ENCODE measurements at places on chromosomes 5 and 9. TPM values are rescaled to one million over a fixed set of nuclear protein-coding genes. Genes with fewer than 3 reads are reported as not detected.

Gene TTC16
- not detected for total RNA-seq

Gene PCA3
- not detected for total RNA-seq

Gene PTGR1
- total RNA-seq, result 362 TPM

Gene MCIDAS
- total RNA-seq, result 1.7 TPM

Gene AQP3
- 21.4 TPM for total RNA-seq

Gene GRPEL2
- total RNA-seq, result 4.9 TPM

Gene GMCL2
- total RNA-seq, result not detected

Gene HNRNPAB
- total RNA-seq, result 421 TPM

Gene SMIM33
- not detected for total RNA-seq

Gene ANGPTL2
- not detected for total RNA-seq

Gene PCDHB14
- 0.13 TPM for total RNA-seq

Gene HCN1
- not detected for total RNA-seq

Gene AK3
- total RNA-seq, result 61.0 TPM

Gene TEX48
- total RNA-seq, result not detected

Gene PCDHGA11
- total RNA-seq, result not detected

Gene CNOT8
- 34.4 TPM for total RNA-seq

Gene IL31RA
- total RNA-seq, result 1.4 TPM

Data from A549 treated with ZK216348 at 1 μM for 4 hours (cell line).